ENCODE measurements at places on chromosomes 4 and X.

- no peak overlapping the region for H3K4me3 ChIP-seq
- no peak overlapping the region for H3K27ac ChIP-seq
- H3K36me3 ChIP-seq, result peaks cover 10% of the 10 kb centered on the region
- peaks cover 12% of the 10 kb centered on the region for H3K27me3 ChIP-seq
- DNase-seq, result no peak
Measured at GRCh38 chrX:13059637-13060499, 15.4 kb upstream of the FAM9C start.

GRCh38 chr4:32931475-32931874 is 2211.3 kb downstream of the PCDH7 start:
- no peak overlapping the region for H3K27ac ChIP-seq
- no peaks in the 10 kb centered on the region for H3K4me1 ChIP-seq
- no peak for DNase-seq
- H3K36me3 ChIP-seq, result no peaks in the 10 kb centered on the region

GRCh38 chr4:123777373-123777772 is 380.8 kb downstream of the SPRY1 start:
- no peaks in the 10 kb centered on the region for H3K36me3 ChIP-seq
- peaks cover 2% of the 10 kb centered on the region for H3K27me3 ChIP-seq
- no peaks in the 10 kb centered on the region for H3K4me1 ChIP-seq
- DNase-seq, result no peak
- H3K27ac ChIP-seq, result no peak overlapping the region
- no peak overlapping the region for H3K4me3 ChIP-seq

DNA sequence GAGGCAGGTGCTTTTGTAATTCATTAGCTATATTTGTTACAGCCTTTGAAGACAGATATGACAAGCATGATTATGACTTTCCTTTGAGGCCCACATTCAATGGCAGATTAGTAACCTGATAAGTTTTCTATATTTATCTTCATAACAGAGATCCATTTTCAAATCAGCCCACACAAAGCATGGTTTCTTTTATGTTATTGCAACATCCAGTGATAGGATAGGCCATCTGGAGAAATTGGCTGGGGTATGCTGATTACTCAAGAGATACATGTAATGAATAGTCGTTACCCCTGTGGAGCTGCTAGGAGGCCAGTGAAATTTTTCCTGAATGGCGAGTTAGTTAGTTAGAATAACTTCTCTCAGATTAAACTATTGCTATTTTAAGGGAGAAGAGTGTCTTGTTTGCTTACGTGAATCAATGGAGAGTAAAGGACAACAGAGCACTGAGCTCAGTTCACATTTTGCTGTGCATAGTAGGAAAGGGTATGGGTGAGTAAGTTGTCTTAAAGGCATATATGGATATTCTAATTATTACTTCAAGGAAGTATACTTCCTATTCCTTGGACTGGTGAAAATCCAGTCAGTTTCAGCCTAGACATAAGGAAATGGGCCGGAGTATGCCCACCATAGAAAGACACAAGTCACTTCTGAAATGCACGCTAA is 79.2 kb upstream of the DKK2 start:
- no peaks in the 10 kb centered on the region for H3K4me1 ChIP-seq
- no peak overlapping the region for H3K4me3 ChIP-seq
- DNase-seq, result no peak
- H3K27me3 ChIP-seq, result peaks cover 2% of the 10 kb centered on the region
- no peak overlapping the region for H3K27ac ChIP-seq

- no peak for DNase-seq
- H3K4me1 ChIP-seq, result no peaks in the 10 kb centered on the region
- peaks cover 3% of the 10 kb centered on the region for H3K27me3 ChIP-seq
- no peaks in the 10 kb centered on the region for H3K36me3 ChIP-seq
- no peak overlapping the region for H3K4me3 ChIP-seq
Measured at GRCh38 chrX:123357941-123358340, 173.9 kb downstream of the GRIA3 start.

Data from immature natural killer cell (primary cell).